Activated CD4-positive, alpha-beta T cell treated with anti-CD3 and anti-CD28 coated beads, Interleukin-2, amount 50 U/mL, for 48 hours (primary cell): ENCODE measurements at places on chromosomes 13 and 19.

- DNase-seq, result no peak
Observed at GRCh38 chr19:18733196-18733647, 49.7 kb downstream of the CRTC1 start.

DNA sequence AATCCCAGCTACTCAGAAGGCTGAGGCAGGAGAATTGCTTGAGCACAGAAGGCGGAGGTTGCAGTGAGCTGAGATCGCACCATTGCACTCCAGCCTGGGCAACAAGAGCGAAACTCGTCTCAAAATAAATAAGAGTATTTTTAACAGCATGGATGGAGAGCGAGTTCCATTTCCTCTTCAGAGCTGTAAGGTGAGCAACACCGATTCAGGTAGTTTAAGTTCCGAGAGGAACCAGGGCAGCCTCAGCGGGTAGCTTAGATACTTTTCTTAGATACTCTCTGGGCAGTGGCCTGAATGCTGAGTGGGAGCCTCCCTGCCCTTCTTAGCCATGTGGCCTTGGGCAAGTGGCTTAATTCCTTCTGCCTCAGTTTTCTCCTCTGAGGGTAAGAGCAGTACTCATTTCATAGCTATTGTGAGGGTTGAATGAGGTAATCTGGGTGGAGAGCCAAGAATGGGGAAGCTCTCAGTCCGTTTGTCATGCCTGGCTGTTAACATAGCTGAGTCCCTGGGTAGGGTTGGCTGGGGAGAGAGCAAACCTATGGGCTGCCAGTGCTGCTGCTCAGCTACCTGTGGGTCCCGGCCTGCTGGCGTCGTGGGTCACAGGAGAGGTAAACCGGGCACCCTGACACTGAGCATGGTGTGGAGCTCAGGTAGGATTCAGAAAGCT lies 4.1 kb downstream of the ATP11A start:
- DNase-seq, result no peak

GRCh38 chr19:1935484-1936208 lies 5.3 kb upstream of the CSNK1G2 start:
- DNase-seq, result peak; percentile 22

DNA sequence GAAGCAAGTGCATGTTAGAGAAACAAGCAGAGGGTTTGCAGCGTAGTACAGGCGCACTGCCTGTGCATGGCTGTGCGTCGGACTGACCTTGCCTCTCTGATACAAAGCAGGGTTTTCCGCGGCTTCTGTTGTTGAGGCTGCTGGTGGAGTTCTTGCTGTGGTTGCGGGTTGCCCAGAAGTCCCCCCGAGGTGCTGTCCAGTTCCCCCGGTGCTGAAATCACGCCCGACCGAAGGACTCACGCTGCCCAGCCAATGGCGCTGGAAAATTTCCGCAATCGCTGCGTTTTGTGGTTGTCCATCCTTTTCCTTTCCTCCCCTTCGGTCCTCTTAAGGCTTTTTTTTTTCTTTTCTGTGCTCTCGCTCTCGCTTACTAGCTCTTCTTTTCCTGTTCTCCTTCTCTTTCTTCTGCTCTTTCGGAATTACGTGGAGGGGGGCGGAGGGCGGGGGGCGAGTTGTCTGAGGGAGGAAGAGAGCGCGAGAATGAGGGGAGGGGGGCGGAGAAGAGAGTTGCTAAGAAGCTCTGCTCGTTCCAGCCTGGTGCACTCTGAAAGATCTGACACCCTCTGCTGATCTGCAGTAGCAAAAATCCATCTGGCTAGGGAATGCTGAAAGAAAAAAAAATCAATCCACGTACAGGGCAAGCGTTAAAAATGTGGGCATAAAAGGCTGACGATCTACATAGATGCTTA lies at the start of gene SLITRK1:
SLITRK1 (minus strand) TSS at position 558 of the 689 bp plus-strand sequence. CDS start 967 bp downstream, outside the sequence.
- DNase-seq, result no peak

DNA sequence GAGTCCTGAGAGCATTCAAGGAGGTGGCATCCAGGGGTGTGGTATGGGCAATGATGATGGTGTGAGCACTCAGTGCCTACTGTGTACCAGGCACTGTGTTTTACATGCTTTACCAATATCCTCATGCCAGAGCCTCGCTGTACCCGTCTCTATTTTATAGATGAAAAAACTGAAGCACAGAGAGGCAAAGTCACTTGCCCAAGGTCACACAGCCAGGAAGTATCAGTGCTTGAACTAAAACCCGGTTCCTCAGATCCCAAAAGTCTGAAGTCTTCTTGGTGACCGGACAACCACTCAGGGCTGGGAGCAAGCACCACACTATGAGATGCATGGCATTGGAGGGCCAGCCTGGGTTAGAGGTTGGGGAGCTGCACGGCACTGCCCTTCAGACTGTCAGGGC lies 84.1 kb downstream of the CHST8 start:
- DNase-seq, result no peak

GRCh38 chr13:54536112-54536511 lies 1507.5 kb downstream of the OLFM4 start:
- no peak for DNase-seq

GRCh38 chr13:63910511-63910910 lies 2494.9 kb upstream of the PCDH20 start:
- DNase-seq, result no peak

DNA sequence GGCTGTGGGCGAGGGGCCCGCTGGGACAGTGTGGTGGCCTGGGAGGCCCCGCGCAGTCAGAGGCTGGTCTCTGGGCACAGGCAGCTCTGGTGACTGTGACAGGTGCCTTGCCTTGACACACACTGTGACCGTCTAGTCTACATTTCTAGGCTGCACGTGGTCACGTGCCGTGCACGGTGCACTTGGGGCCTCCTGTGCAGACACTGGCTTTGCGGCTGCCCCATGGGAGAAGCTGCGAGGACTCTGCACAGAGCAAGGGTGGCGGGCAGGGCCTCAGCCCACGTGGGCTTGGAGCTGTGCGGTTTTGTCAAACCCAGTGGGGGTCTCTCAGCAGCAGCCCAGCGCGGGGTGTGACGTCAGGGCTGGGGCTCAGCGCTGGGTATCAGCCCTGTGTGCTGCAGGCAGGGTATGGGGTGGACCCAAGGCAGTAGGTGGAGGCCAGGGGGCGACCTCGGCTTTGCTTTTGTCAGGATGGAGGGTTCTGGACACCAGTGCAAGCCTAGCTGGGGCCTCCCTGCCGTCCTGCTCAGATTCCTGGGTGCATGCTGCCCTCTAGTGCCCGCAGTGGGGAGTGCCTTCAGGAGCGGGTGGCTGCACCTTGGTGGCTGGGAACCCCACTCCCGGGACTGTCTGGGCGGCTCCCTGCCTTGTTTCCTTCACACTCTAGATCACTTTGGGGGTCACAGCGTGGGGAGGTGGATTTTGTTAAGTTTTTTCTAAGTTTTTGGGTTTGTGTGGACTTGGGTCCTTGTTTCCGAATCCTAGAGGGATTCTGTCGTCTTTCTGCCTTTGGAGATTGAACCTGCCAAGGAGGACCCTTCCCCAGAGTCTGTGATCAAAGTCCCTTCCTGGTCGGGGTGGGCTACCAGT lies 62.6 kb downstream of the KDM4B start:
- peak; percentile 87 for DNase-seq

DNA sequence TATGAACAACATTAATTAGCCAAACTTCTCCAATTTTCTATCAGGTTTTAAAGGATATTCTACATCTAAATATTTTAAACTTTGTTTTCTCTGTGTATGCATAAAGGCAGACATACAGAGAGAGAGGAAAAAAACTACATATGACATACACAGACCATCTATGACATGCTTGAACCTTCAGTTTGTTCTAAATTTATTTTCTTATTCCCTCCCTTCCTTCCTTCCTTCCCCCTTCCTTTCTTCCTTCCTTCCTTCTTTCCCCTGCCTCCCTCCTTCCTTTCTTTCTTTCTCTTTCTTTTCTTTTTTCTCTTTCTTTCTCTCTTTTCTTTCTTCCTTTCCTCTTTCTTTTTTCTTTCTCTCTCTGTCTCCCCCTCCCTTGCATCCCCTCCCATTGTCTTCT lies 35.8 kb upstream of the CD70 start:
- DNase-seq, result no peak

DNA sequence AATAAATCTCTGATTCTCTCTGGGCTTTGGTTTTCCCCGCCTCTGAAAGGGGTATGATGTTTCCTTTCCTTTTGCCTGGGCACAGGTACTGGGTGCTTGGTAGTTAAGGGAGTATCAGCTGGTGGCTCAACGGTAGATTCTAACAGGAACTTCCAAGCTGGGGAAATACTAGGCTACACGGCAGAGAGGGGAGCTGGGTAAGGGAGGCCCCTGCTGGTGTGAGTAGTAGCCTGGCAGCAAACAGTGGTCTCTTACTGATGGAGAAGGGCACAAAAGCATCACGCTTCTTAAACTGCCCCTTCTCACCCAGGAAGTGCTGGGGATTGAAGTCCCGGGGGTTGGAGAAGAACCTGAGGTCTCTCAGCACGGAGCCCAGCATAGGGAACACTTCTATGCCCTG lies 26.9 kb upstream of the CYP2A7 start:
- no peak for DNase-seq

- DNase-seq, result no peak
Observed at GRCh38 chr19:3722443-3723109, 14.4 kb downstream of the TJP3 start.

GRCh38 chr19:43705729-43706128 lies 10.1 kb upstream of the IRGC start:
- DNase-seq, result no peak

GRCh38 chr13:46855166-46855565 lies 41.7 kb downstream of the HTR2A start:
- no peak for DNase-seq

DNA sequence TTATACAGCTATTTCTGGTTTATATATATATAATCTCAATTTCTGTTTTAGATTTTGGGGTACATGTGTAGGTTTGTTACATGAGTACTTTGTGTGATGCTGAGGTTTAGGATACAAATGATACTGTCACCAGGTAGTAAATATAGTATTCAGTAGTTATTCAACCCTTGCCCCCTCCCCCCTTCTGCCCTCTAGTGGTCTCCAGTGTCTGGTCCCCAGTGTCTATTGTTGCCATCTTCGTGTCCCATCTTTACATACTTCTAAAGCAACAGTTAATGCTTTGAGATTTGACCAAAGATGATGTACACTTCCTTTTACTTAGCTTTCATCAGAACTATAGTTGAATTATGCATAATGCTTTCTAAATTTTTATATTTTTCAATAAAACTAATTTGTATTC lies 1623.4 kb upstream of the PRR20A start:
- no peak for DNase-seq

GRCh38 chr13:32932376-32932775 lies 83.8 kb upstream of the KL start:
- DNase-seq, result no peak

DNA sequence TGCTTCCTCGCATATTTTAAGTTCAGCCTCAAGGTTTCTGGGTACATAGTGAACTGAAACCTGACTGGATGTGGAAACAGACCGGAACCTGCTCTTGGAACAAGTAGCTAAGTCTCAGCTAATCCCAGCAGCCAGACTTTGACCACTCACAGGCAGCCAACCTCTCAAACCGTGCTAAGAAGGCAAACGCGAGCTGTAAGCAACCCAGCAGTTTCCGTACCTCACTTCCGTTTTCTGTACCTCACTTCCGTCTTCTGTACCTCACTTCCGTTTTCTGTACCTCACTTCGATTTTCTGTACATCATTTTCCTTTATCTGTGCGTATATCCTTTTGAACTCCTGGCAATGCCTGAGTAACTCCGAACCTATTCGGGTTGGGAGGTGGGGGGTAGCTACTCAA lies 96.8 kb downstream of the SUCLA2 start:
- no peak for DNase-seq

DNA sequence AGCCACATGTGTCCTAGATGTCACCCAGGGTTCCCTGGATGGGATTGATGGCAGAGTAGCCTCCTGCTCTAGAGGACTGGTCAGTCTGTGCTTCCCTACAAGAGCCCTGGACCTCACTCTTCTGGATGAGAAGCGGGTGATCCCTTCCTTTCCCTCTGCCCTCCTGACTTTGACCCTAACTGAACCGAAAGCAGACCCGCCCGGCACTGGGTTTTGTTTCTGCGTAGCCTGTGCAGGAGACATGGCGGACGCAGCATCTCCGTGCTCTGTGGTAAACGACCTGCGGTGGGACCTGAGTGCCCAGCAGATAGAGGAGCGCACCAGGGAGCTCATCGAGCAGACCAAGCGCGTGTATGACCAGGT lies 4.9 kb downstream of the THOP1 start:
- DNase-seq, result no peak

DNA sequence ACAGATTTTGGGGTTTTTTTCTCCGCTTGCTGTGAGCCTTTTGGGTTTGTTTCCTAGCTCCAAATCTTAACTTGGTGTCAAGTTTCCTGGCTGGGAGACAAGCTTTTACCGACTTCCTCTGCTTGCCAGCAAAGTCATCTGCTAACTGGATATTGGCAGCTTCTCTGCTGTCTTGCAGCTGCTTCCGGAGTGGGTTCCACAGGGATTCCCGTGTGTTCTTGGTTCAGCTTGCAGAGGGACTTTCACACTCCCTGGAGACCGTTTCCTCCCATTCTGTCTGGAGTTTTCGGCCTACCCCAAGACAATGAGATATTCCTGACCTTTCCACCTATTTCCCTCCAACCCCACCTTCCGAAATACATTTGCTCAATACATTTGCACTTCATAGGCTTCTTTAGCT lies 2.2 kb upstream of the COLGALT1 start:
- DNase-seq, result no peak

DNA sequence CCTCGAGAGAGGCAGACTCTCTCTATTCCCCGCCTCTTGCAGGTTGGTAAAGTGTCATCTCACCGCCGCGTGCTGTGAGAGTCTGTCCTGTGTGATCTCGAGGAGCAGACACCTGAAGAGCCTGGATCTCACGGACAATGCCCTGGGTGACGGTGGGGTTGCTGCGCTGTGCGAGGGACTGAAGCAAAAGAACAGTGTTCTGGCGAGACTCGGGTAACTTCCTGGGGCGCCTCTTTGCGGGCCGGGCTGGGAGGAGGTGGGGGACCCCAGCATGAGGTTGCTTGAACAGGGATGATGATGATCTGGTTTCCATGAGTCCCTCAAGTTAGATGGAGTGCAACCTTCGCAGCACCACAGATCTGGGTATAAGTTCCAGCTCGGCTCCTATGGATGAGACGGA lies 67.0 kb downstream of the NLRP5 start:
- no peak for DNase-seq

- DNase-seq, result no peak
Observed at GRCh38 chr19:45166723-45167252, 6.0 kb upstream of the NKPD1 start.

GRCh38 chr19:5966215-5966614 lies 11.7 kb downstream of the RANBP3 start:
- no peak for DNase-seq

DNA sequence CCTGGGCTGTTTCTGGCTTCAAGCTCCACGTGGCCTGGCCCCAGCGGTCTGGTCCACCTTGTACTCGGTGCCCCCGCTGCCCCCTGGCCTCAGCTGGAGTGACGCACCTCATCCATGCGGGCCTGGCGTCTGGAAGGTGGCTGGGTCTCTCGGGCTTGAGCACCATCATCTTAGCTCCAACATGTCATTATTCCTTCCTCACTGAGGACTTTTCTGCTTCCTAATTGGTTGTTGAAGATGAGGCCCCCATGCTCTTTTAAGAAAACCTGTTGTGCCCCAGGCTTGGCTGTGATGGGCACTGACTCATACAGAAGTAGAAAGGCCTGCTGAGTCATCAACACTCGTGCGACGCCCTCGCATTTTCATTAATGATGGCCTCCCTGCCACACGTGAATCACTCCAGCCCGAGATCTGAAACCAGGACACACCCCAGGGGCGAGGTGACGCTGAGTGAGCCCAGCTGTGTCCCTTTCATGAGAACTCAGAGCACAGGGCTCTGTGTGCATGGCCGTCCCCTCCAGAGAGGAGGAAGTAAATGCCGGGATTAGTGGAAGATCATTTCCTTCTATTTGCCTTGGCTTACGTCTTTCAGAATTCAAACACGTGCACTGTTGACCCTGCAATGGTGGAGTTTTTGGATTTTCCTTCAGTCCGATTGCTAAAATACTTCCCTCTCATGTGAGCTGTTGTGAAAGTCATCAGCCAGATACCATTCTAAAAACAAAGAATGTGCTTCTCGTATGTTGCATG lies 14.0 kb upstream of the GJA3 start:
- DNase-seq, result peak; percentile 78
